Left lung (tissue), 14 donors: ENCODE measurements at places on chromosomes 11 and 22. TPM values are rescaled to one million over a fixed set of nuclear protein-coding genes. Genes with fewer than 3 reads are reported as not detected.

The ZNF214 gene
- polyA plus RNA-seq = 8.3 TPM

The DEAF1 gene
- polyA plus RNA-seq = 35.6 TPM

The PLAAT2 gene
- polyA plus RNA-seq = not detected

The KCNJ4 gene
- polyA plus RNA-seq = not detected

GRCh38 chr11:14346303-14346955 lies 12.6 kb downstream of the RRAS2 start:
- no peak for DNase-seq

DNA sequence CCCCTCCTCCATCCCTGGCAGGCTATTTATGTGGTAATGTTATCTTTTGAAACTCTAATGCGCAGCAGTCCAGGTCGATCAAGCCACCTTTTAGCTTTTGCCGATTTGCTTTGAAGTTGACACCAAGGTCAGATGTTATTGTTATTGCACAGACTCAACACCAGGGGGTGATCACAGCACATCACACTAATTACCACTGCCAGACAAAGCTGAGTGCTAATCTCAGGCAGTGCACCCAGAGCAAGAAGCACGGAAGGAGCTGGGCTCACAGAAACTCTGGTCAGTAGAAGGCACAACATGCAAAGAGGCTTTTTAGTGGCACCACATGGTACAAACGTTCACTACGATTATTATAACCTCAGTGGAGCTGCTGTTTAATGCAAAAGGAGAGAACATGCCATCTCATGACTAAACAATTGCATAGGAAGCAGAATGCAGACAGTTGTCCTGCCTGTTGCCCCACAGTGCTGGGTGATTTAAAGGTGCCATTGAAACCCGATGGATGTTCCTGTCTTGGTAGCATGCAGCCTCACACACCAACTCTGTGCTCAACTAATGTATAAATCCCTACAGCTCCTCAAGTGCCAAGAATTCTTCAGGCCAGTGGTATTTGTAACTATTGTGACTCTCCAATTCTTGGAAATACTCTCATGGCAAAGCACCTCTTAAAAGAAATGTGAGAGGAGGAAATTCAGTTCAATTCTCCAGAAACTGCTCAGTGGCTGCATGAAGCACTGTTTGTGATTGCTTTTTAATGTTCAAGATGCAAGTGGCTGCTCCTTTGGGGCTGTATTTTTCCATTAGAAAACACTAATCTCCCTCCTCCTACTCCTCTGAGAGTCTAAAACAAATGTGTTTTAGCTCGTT lies 353.9 kb upstream of the DDI1 start:
- no peak for DNase-seq

GRCh38 chr11:279040-279965 lies 1.1 kb downstream of the NLRP6 start:
- peak; percentile 88 for DNase-seq
